Activated gamma-delta T cell treated with anti-CD3 and anti-CD28 coated beads, Interleukin-2, amount 50 U/mL, for 16 hours (primary cell): ENCODE measurements at places on chromosomes 2 and 18.

GRCh38 chr2:117936871-117937428 lies 76.9 kb downstream of the CCDC93 start:
- DNase-seq = no peak

- DNase-seq = no peak
Measured at GRCh38 chr18:63233334-63233733, 86.2 kb downstream of the BCL2 start.

DNA sequence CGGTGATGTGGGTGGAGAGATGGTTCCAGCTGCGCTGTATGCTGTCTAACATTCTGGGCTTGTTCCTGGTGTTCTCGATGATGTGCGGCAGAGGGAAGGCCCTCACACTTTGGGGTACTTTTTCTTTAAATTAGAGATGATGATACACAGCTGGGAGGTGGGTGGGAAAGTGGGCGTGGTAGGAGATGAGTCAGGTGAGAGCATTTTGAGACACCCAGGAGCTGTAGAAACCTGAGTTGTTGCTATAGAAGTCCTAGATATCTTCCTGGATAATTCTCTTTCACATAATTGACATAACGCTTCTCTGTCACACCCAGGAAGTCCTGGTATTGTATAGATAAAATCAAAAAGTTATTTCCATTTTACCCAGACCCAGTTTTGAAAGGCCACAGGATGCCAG lies 103.8 kb upstream of the ALKAL2 start:
- no peak for DNase-seq

GRCh38 chr2:197890168-197890567 lies 85.8 kb downstream of the PLCL1 start:
- DNase-seq = no peak

- no peak for DNase-seq
Measured at GRCh38 chr2:19674051-19675002, 227.5 kb downstream of the TTC32 start.

GRCh38 chr2:37190290-37190689 lies 1.8 kb upstream of the SULT6B1 start:
- DNase-seq = no peak

- no peak for DNase-seq
Measured at GRCh38 chr2:120586507-120587278, 149.0 kb upstream of the GLI2 start.

DNA sequence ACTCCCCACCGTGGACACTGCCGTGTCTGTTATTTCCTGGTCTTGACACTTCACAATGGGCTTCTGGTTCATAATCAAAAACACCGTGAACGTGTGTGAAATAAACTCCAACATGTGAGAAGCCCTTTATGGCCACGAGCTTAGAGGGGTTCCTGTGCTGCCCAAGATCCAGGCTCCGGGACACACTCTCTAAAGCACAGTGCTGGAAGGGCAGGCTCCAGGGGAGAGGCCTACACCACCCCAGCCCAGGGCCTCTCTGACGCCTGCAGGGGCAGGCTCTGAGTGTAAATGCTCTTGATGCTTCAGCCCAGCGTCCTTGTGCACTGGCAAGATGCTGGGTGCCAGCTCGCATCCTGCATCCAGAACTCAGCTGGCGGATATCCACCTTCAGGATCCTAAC lies 13.7 kb downstream of the CHST10 start:
- DNase-seq = no peak

DNA sequence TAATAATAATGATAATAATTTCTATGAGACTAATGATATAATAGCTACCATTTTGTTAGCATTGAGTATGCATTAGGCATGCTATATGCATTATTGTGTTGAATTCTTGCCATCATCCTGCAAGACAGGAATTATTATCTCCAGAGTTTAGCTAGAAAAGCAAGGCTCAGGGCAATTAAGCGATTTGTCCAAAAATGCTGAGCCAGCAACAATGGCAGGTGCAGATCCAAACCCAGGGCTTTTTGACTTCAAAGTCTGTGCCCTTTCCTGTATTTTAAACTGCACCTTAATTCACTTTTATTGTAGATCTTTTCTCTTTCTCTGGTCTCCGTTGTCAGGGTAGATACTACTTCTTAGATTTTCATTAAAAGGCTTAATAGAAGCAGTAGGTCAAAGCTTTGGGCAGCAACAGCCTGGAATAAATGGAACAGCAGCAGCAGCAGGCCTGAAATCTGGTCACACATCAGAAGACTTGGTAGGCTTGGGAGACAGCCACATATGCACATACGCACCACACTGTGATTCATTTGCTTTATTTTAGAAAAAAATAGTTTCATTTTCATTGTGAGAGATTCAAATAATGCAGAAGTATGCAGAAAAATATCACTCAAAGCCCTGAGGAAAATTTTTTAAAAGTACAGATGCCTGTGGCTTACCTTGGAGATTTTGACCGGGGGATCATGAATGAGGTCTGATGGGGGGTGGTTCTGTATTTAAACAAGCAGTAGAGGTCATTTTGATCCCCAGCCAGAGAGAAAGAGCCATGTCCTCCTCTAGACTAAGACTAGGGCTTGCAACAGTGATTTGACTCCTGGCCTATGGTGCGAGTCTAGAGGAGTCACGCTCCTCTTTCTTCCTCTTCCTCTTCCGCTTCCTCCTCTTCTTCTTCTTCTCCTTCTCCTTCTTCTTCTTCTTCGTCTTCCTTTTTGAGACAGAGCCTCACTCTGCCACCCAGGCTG lies 455.7 kb downstream of the TSN start:
- DNase-seq = no peak

GRCh38 chr2:108905176-108905575 lies 83.8 kb downstream of the EDAR start:
- no peak for DNase-seq

- DNase-seq = no peak
Measured at GRCh38 chr2:146734821-146735190, 1110.0 kb upstream of the ACVR2A start.

- no peak for DNase-seq
Measured at GRCh38 chr2:29576231-29576630, 345.2 kb downstream of the ALK start.

GRCh38 chr2:237691029-237691907 lies 63.9 kb downstream of the LRRFIP1 start:
- no peak for DNase-seq

GRCh38 chr18:32929213-32929612 lies 156.4 kb upstream of the KLHL14 start:
- no peak for DNase-seq

DNA sequence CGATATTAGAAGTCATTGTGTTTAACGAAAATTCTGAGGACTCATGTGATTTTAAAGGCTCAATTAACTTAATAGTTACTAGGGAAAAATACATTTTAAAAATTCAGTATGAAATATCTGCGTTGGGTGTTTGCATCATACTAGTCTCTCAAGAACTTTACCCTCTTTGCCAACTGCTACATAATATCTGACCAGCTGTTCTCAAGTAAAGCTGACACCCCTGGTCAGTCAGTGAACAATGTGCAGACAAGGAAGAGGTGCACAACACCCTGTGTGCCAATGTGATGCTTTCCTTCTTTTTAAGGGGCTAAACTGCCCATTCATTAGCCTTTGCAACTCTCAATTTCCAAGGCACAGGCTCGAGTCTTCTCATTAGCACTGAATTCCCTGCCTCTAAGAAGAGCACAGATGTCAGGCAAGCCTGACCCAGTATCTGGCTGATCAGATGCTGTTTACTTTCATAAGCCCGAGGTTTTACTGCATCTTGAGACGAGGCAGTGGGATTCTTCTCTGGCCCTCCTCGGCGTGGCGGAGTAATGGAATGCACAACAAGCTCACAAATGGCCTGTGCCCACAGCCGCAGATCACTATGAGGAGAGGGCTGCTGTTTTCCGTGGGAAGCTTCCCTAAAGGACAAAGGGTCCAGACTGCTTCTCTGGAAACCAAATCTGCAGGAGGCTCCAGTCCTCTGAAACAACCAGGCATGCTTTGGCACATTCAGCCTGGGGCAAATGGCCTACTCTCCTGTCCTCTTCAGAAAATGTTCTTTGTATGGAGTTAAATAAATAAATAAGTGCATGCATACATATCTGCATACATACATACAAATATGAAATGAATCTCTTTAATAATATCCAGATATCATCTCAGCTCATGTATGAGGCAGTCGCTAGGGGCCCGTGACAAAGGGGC lies 240.3 kb downstream of the ZNF521 start:
- DNase-seq = no peak

GRCh38 chr2:16189029-16189835 lies 248.9 kb downstream of the MYCN start:
- DNase-seq = no peak

DNA sequence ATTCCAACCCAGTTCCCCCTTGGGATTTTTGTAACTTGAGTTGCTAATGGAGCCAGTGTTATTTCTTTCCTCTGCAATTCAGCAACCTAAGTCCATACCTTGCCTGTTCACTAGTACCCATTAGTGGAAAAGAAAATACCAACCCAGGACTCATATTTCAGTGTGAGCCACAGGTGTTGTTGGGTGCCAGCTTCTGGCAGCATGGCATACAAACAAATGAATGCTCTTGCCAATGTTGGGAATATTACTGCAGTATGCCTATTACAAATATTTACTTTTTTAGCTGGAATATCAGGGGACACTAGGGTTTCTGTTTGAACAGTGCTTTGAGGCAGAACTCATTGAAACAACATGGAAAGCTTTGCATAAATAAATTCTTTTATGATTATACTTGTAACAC lies 130.2 kb downstream of the NCKAP5 start:
- no peak for DNase-seq

GRCh38 chr2:104854498-104855220 lies 744 bp downstream of the POU3F3 start:
- no peak for DNase-seq

GRCh38 chr2:240250985-240251847 lies 110.8 kb upstream of the OTOS start:
- DNase-seq = no peak

- no peak for DNase-seq
Measured at GRCh38 chr2:150491943-150492342, 4.5 kb upstream of the RND3 start.

DNA sequence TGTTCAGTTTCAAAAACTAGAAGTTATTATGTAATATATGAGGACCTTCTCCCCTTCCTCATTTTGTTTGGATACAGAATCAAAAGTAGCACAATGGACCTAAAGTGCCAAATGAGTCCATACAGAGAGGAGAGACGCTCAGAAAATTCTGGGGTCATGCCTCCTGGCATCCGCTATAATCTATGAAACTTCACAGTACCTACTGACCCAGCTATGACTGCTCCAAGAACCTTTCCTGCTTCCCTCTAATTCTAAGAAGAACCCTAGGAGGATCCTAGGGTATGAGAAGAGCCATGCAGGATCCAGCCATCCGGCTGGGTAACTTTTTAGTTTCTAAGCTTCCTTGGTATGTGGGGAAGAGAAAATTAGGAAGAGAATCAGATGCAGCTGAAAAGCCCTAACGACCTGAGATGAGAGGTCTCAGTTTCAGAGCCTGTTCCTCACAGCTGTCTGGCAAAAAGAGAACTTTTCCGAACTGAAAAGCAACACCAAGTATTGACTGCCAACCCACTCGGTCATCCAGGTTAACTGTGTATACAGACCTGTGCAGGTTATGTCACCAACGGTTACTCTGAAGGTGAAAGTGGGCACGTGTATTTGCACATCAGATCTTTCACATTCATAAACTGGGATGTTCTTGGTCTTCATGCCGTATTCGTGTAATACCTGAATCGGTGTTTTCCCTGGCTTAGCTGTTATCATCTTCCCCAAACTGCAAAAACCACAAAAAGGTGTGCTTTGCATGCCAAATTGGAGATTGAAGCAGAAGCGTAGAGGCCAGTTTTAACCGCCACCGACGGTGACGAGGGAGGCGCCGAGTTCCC lies 1.1 kb downstream of the PRKRA start:
- no peak for DNase-seq

DNA sequence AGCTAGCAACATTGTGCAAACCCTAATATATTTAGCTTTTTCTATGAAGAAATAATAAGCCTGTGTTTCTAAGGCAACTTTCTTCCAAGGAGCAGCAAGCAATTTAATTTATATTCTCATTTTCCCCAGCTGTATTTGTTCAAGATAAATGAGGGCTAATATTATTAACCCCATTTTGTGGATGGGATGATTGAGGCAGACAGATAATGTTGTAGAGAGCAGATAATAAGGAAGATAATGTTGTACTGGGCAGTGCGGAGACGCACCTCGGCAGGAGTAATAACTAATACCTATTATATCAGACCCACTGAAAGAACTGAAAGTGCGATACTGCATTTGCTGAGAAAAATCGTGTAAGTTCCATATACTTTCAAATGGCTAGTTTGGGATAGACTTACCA lies 344.1 kb upstream of the FANCL start:
- no peak for DNase-seq

DNA sequence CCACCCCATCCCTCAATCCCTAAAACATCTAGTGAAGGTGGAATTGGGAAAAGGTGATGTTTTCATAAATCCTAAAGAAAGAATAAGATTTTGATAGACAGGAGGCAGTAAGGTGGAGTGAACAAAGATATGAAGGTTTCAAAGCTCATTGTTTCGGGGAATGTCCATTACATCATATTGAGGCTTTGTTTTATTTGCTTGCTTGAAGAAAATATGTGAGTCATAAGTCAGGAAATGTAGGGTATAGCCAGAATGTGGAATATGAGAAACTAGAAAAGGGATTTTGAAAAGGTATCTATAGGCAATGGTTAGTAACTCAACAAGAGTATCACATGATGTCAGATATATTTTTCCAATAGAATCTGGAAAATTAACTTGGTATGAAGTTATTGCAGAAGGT lies 1178.5 kb upstream of the ACVR2A start:
- DNase-seq = no peak

DNA sequence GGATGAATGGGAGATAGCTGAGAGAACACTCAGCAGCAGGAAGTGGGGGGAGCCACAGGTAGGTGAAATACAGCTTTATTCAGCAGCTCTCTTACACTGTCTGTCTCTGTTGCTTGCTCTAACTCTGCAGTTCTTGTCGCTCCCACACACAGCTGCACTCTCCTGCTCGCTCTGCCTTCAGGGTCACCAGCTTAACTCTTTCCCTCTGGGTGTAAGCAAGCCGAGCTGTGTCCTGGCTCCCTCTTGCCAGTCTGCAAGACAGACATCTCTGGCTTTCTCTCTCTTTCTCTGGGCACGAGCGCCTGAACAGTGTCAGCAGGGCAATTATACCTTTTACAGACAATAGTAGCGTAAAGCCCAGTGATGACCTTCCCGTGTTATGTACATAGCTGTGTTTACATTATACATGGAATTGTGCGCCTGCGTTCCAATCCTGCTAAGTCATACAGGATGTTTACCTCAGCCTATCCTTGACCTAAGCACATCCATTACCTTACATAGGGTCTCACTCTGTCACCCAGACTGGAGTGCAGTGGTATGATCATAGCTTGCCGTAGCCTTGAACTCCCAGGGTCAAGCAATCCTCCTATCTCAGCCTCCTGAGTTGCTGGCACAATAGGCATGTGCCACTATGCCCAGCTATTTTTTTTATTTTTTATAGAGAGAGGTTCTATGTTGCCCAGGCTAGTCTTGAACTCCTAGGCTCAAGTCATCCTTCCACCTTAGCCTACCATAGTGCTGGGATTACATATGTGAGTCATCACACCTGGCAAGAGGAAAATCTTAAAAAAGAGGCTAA lies 57.8 kb upstream of the CHN1 start:
- DNase-seq = no peak
